RCC 7860 (cell line): ENCODE measurements at places on chromosomes 4 and X.

DNA sequence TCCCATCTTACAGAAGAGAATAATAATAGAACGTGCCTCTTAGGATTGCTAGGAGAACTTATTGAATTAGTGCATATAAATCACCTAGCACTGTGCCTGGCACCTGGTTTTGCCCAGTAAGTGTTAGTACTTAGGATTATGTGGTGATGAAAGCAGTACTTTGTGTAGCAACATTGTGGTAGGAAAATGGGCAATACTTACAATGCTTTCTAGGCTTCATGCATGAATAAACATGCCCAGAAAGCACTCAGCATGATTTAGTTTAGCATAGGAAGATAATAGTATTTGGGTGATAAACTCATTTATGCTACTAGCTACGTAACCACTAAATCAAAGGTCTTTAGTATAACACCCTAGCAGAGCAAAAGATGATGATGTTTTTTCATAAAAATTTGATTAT lies 105.6 kb downstream of the NEUROG2 start:
- no peak for DNase-seq

DNA sequence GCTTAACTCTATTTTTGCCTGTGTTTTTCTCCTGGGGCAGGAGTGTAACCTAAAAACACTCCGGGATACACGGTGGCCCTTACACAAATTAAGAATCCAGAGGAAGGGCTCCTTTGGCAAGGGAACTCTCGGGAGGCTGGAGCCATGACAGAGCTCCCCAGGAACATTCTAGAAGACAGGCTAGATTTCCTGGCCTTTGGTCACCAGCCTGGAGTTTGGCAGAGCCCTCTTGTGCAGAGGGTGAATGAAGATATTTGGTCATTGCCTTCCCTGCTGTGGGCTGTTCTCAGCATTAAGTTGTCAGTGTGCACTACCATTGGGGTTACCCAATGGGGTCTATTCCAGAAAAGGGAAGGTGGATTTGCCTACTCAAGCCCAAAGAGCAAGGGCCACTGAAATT lies 53.8 kb upstream of the LNX1 start:
- no peak for DNase-seq

DNA sequence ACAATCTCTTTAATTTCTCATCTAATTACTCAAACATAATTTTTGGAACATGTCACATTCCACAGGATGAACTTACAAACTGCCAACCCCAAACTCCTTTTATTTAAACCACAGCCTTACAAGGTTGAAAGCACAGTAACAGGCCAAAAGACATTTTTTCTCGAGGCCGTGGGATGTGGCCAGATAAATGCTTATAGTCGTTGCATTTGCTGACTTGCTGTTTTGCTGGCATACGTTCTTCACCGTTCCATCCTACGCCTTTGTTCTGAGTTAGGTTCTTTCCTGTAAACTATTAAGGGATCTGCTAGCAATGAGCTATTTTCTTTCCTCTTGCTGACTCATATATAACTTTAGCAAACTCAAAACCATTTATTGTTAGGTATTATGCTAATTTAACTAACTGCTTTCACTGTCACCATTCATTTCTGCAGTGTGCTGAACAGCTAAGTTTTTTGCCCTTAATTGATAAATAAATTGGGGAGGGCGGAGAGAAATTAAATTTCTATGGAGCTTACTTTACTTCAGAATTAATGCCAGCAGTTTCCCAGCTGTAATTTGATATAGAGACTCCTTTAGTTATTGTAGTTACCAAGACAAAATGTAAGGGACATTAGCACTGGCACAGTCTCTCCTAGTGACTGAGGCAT lies 135.1 kb upstream of the PACRGL start:
- DNase-seq, result no peak

- DNase-seq, result no peak
Measured at GRCh38 chr4:43987331-43987944, 461.2 kb downstream of the KCTD8 start.

DNA sequence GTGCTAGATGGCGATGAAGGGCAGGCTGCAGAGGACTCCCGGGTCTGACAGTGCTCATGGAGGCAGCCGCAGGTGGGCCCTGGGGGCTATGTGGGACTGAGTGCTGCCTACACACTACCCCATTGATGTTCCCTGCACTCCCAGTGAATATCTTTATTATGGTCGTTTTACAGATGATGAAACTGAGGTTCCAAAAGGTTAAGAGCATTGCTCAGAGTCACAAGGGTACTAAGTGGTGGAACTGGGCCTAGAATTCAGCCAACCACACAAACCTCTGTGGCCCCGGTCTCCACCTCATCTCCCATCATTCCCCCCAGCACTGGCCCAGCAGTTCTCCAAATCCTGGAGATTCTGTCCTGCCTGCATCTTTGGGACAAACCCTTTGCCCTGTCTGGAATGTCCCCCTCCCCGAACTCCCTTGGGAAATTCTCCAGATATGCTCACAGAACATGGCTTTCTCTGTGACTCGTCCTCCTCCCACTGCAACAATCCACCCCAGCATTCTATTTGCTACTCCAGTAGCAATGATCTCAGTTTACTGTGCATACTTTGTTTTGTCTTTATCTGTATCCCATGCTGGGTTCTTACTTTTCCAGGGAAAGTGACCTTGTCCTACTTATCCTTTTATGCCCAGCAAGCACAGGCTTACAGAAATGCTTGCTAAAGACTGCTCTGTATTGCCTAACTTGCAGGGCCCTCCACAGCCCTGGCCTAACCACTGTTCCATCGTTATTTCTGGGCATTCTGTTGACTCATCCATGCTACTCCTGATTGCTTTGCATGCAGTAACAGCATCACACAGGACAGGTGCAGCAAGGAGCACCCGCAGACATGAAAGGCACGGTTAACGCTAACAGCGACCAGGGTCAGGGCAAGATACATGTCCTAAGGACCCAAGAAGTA lies 14.0 kb downstream of the PNMA6F start:
- DNase-seq, result no peak

DNA sequence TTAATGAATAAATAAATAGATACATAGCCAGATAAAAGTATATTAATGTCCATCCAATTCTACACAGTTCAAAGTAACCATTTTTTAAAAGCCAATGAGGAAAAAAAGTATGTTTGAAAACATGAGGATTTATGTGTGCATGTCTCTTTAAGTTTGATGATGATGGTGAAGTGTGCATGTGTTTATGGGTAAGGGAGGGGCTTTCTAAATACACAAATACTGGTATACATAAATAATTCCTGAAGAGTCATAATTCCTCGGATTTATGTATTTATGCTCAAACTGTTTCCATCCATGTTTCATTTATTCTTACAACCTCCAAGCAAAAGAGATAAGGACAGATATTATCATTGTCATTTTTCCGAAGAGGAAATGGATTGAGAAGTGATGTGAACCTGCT lies 75.4 kb downstream of the ENOX2 start:
- DNase-seq, result no peak

- no peak for DNase-seq
Measured at GRCh38 chr4:8039853-8040252, 100.2 kb upstream of the AFAP1 start.
